ENCODE measurements at places on chromosomes 2 and 18.

DNA sequence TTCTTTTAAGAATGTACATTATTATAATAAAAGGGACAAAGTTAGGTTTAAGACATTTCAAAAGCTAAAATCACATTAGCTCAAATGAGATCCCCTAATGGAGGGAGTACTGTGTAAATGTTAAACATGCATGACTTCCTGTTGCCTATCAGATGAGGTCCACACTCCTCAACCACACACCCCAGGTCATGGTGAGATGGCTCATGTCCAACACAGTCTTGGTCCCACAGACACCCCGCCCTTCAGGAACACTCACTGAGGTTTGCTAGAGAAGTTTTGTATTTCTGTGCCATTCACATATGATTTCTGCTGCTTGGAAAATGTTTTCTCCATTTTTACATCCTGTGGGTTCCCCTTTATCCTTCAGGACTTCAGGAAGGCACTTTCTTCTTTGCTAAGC lies 491.0 kb downstream of the SOX11 start:
- DNase-seq, result no peak

DNA sequence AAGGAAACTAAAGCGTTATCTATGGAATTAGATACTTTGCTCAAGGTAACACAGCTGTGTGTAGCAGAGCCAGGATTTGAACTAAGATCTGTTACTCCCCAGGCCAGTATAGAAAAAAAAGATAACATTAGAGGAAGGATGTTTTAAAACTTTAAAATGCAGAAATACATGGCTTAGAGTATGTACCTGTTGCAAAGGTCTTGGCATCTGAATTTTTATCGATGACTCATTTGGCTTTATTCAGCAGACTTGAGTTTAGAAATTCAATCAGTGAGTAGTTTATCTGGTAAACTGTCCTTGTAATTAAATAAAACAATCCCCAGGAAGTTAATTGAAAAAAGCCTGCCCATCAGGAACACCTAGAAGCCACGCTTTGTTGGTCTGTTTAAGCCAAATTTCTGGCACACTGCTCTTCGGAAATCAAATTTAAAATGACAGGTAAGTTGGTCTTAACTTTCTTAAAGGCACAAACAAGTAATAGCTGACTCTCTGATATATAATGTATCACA lies 36.9 kb downstream of the SCN9A start:
- DNase-seq, result no peak

- no peak for DNase-seq
Measured at GRCh38 chr18:36499938-36500337, 202.4 kb downstream of the FHOD3 start.

DNA sequence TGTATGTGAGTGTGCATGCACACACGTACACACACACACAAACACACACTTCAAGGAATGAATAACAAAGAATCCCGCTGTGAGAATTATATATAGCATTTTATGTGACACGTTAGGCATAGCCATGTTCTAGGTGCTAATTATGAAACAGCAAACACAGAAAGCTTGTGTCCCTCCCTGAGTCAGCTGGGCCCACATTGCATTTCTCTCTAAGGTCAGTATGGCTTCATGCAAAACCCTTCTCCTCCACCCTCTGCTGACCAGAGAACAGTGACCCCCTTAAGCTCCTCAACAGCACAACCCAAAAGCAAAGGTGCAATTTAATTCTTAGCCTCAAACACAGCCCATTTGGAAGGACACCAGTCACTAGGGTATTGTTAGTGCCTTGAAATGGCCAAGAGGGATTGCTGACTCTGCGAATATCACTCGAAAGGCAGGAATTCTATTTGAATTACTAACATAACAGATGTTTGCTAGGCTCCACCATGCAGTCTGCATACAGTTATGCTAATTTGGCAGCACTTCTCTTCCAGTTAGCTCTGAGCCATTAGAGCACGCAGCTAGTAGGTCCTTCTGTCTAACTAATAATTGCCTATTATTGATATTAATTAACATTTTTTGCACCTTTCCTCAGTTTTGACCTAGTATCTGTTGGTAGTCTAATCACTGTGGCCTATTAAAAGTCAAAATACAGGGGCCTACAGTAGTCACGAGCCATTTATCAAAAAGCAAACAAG lies 149.0 kb downstream of the LNPK start:
- no peak for DNase-seq

DNA sequence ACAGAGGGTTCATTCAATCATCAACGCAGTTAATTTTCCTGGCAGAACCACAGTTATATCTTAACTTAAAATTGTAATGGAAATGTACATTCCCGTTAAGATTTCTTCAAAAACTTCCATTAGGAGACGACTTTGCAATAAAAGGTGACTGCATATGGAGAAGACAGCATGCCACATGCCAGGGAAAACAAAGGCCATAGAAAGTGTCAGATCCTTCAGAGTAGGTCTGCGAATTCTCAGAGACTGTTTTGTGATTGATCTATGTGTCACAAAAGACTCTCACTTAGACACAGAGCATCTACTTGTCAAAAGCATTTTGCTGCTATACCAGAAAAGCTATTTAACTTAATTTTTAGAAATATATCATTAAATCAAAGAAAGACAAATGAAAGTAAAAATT lies 274.6 kb downstream of the DPP10 start:
- no peak for DNase-seq

DNA sequence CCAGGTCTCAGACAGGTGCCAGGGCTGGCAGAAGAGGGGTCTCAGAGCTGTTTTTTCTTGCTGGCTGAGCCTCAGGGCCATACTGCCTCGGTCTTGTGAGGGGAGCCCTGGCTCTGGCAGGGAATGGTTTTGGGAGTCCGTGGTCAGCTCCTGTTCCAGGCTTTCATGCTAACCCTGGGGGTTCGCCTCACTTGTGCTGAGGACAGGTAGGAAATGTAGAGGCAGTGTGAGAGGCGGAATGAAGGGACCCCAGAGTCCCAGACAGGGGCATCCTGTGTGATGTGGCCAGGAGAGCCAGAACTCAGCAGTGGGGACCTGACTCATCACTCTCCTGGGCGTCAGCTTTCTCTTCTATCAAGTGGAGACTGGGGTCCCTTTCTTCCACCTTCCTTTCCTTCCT lies 5.7 kb upstream of the CELF4 start:
- no peak for DNase-seq

DNA sequence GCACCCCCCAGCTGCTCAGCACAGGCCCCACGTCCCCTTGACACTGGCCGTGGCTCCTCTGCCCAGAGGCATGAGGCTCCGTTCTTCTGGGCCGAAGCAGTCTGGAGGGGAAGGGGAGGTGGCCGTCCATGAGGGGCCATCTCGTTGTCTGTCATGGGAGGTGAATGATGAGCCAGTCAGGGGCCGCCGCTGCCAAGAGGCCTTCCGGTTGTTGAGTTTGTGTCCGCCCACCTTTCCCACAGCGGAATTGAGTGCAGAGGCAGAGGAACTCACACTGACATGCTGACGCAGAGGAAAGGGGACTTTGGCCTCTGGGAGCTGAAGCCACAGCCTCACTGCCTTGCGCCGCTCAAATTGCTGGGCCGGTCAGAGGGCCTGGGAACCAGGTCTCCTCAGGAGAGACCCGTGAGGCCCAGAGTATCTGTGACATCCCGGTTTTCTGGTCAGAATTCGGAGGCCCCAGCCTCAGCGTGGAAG lies 268.4 kb downstream of the ATAD2B start:
- DNase-seq, result no peak

GRCh38 chr18:57853864-57854263 lies 50.7 kb upstream of the ATP8B1 start:
- no peak for DNase-seq

- DNase-seq, result no peak
Measured at GRCh38 chr2:45510701-45511420, 100.2 kb downstream of the SRBD1 start.

DNA sequence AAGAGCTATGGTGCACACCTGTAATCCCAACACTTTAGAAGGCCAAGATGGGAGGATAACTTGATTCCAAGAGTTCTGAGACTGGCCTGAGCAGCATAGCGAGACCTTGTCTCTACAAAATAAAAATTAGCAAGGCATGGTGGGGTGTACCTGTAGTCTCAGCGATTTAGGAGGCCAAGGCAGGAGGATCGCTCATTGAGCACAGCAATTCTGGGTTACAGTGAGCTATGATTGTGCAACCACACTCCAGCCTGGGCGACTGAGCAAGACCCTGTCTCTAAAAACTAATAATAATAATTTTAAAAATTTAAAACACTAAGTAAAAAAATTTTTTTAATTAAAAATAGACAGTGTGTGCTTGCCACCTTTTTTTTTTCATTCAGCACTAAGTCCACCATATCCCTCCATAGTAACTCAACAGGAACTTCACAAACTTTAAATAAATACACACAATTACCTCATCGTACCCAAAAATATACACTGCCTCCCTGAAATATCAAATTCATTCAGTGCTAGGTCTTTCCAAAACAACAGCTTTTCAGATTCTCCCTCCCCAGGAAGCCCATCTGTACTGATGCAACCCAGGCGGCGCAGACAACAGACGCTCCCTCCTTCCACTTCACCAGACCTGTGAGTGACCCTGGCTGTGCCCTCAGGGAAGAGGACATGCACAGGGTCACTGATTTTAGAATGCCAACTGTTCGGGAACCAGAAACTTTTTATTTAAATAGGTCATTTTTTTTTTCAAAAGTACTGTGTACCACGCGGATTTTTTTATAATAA lies 29.6 kb downstream of the FAM168B start:
- DNase-seq, result no peak

DNA sequence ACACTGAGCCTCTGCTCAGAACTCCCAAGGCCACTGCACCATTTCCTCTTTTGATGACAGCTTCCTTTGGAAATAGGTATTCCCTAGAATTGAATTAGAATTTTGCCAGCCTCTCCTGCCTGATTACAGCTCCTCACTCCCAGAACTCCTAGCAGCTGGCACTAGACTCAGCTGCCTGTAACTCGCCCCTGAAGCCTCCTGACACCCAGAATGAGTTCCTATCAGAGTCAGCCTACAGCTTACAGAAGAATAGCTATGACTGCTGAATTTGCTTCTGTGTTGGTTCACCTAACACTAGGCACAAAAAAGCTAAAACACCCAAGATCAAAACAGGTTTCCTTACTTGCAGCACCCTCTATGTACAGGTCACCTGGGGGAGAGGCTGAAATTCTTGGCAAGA lies 108.2 kb upstream of the PTPRM start:
- no peak for DNase-seq

- DNase-seq, result peak; percentile 51
Measured at GRCh38 chr2:25274868-25275574, 66.7 kb downstream of the DNMT3A start.

DNA sequence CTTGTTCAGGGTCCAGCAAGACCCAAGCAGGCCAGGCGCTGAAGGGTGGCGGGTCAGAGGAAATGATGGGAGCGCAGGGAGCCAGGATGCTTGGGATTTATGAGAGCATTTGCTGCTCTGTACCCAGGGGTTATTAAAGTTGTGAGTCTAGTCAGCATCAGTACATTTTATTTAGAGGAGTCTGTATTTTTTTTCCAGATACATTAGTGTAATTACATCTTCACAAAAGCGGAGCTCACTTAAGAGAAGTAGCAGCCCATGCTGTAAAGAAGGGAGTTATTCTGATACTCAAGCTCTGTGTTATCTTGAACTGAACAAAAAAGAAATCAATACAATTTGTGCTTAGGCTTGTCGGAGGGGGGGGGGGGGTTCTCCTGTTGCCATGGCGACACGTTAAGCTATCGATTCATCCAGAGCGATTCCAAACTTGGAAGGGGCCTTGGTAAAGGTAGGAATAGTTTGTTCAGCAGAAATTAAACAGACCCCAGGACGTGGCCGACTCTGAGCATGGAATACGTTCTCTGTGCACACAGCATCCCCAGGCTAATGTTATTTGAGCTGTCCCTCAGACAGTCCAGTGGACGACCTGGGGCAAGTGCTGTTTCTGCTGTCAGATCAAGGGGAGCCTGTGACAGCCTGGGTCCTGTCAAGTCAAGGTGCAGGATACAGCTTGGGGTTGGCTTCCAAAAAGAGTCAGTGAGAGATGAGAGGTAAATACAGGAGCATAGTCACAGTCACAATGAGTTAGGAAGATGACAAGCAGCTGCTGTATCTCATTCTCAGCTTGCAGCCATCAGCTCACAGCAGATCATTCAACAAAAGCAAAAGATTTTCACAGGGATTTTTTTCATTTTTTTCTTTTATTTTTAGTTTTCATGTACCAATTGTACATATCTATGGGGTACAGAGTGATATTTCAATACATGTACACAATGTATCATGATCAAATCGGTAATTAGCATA lies 387.6 kb downstream of the DCDC2C start:
- DNase-seq, result no peak

GRCh38 chr2:106076941-106077340 lies 117.2 kb downstream of the UXS1 start:
- no peak for DNase-seq

- DNase-seq, result no peak
Measured at GRCh38 chr2:119820275-119820674, 60.6 kb downstream of the PTPN4 start.

- no peak for DNase-seq
Measured at GRCh38 chr2:241363426-241363825, 7.3 kb downstream of the FARP2 start.

DNA sequence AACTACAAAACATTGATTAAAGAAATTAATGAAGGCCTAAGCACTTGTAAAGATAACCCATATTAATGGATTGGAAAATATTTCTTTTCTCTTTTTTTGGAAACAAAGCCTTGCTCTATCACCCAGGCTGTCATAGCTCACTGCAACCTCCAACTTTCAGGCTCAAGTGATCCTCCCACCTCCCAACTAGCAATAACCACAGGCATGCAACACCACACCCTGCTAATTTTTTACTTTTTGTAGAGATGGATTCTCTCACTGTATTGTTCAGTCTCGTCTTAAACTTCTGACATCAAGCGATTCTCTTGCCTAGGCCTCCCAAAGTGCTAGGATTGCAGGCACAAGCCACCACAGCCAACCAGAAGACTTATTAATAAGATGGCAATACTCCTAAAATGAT lies 73.4 kb upstream of the NDUFV2 start:
- DNase-seq, result no peak

GRCh38 chr2:150824118-150824517 lies 336.7 kb upstream of the RND3 start:
- DNase-seq, result no peak
